Jurkat, Clone E6-1 (cell line): ENCODE measurements at places on chromosomes 11 and 22.

GRCh38 chr22:48358886-48359612 is 1468.6 kb downstream of the BRD1 start:
- no peak for DNase-seq

GRCh38 chr22:21451545-21452520 is 15.4 kb upstream of the TMEM191C start:
- DNase-seq = no peak

GRCh38 chr11:2930704-2931419 is 1.6 kb upstream of the PHLDA2 start:
- DNase-seq = no peak

DNA sequence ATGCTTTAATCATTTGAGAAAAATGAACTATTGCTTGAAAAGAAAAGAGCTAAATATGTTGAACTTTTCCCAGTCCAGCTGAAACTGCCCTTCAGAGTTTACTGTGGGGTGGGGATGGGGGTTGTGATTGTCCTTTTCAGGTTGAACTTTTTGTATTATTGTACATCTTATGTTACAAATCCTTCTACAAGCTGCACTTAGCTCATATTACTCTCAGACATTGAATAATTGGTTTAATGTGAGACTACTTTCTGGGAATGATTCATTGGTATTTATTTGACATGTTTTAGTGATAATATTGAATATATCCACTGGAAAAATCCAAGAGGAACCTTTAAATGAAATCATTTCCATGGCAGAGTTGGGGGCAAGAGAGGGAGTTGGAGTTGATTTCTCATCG is 84.9 kb downstream of the ATXN10 start:
- no peak for DNase-seq

DNA sequence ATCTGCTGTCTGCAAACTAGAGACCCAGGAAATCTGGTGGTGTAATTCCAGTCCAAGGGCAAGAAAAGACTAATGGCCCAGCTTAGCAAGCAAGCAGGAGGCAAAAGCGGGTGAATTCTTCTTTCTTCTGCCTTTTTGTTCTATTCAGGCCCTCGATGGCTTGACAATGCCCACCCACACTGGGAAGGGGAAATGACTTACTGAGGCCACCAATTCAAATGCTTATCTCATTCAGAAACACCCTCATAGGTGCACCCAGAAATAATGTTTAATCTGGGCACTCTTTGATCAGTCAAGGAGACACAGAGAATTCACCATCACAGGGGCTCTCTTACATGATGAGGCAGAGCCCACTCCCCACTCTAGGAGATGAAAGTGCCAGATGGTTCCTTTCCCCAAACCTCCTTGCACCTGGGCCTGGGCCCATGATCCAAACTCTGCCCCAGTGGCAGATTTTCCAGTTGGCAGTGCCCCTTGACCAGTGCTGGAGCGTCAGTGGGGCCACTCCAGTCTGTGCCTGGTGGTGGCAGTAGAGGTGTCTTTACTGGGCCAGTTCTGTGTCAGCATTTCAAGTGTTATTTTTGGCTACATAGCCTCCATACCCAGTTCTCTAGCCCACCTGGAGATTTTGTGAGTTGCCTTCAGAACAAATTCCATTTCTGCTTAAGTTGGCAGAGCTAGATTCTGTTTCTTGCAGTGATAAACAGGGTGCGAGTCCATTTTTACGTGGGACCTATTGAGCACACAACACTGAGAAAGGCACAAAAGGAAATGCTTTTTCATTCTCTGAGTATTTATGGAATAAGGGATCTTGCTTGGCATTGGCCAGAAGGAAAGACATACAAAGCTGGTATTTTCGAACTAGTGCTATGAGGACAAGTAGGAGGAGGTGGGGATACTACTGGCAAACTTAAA is 7.5 kb downstream of the ELMOD1 start:
- no peak for DNase-seq

- DNase-seq = no peak
Observed at GRCh38 chr11:123238297-123238696, 43.2 kb upstream of the CLMP start.

GRCh38 chr22:41816241-41816640 is 15.8 kb downstream of the CCDC134 start:
- DNase-seq = no peak

- DNase-seq = no peak
Observed at GRCh38 chr22:42841444-42841843, 15.6 kb downstream of the ARFGAP3 start.

GRCh38 chr11:113881856-113882255 is 6.5 kb upstream of the USP28 start:
- no peak for DNase-seq

DNA sequence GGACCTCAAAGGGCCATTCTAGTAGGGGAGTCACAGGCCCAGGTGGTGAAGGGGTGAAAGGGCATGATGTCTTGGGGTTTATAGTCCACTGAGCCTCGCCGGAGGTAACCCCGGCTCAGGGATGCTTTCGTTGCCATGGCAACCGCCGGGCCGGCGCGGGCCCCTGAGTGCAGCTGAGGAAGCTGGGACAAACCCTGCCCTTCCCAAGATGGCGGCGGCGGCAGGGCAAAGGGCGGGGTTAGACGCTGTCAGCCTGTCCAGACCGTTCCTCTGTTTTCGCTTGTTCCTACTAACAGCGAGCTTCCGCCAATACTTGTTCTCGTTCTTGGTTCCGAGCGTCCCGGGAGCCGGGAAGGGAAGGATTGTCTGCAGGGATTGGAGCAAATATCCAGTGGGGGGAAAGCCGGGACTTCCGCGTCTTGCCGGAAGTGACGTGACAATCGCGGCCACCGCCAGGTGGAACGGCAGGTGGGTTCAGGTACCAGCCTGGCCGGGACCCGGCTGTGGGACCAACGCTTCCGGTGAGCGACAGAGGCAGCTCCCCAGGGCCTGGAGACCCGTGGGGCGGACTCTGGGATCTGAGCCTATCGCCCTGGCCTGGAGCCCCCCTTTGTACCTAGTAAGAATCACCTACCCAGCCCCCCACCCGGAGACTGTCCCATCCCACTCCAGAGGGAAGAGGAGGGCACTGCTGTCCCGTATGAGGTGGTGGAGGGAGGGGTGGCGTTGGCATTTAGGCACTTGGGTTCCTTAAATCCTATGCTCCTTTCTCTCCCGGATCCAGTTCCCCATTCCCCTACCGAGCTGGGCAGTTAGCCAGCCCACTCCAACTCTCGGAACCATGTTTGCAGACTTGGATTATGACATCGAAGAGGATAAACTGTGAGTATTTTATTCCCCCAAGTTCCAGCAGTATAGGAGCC is at the start of gene PICK1:
Gene PICK1, plus strand, starts transcription at position 436 of the 923 bp plus-strand sequence. Its CDS starts 406 bp downstream, at position 842.
- DNase-seq = peak; percentile 54

DNA sequence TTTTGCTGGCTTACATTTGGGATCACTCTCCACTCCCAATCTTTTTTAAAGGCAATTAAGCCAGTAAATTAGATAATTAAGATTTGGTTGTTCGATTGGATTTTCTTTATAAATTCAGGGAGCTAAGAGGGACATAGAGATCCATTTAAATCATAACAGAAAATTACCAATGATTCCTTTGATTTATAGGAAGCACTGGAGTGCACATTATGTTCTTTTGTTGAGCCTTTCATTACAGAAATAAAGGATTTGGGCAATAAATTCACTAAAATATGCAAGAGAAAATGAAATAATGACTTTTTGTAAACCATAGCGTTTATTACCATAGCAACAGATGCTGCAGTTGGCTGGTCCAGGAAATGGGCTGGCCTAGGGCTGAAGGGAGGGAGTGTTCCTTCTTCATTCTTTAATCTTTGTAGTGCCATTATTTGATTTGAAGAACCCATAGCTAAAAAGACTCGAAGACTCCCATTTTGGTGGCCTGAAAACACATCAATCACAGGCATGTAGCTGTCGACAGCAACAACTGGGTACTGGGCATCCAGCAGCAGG is 73.0 kb downstream of the C2CD3 start:
- no peak for DNase-seq

DNA sequence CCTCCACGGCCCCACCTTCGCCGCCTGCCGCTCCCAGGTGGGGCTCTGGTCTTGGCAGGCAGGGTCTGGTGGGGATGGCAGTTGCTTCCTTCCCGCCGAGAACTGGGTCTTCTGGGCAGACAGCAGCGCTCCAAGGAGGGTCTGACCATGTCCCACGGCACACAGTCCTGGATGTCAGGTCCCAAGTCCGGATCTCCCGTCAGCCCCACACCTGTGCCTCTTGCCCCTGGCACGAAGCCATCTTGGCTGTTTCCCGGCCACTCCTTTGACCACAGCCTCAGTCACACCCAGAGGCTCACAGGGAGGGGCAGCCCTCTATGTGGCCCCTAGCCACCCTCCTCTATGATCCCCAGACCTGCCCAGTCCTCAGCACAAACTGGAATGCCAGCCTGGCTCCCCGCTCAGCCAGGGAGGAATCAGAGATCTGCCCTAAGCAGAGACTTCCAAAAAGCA is 14.3 kb downstream of the MUC5B start:
- no peak for DNase-seq

DNA sequence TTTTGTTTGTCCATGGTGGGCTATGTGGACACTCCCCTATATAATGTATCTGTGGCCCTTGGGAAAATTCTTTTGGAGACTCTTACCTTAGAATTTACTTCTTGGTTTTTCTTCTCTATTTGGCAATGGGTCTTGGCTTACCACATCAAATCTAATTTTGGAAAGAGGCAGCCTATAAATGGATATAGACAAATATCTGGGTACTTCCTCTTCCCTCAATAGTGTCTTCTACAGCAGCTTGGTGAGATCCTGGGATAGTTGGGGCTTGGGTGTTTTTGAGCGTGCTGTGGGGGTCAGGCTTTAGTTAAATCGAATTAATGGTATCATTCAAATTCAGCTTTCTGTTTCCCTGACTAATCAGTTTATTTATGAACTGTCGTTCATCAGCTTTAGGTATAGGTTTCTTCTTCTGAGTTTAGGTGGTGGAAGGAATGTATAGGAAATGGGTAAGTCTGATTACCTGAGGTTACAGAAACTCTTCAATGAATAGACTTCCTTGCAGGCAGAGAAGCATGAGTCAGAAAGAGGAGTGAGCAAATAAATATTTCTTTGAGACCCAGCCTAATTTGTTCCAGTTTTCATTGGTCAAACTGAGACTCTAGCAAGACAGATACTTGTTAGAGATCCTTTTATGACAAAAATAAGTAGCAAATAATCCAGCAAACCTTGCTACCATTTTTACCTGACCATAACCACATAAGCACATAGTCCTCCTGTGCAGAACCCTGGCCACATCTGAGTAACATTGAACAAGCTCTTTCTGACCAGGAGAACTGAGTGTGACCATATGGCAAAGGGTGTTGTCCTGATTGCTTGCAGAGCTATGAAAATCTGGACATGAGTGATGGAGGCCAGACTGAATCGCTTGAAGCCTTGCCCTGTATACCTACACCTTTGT is 68.6 kb upstream of the SORL1-AS1 start:
- no peak for DNase-seq

DNA sequence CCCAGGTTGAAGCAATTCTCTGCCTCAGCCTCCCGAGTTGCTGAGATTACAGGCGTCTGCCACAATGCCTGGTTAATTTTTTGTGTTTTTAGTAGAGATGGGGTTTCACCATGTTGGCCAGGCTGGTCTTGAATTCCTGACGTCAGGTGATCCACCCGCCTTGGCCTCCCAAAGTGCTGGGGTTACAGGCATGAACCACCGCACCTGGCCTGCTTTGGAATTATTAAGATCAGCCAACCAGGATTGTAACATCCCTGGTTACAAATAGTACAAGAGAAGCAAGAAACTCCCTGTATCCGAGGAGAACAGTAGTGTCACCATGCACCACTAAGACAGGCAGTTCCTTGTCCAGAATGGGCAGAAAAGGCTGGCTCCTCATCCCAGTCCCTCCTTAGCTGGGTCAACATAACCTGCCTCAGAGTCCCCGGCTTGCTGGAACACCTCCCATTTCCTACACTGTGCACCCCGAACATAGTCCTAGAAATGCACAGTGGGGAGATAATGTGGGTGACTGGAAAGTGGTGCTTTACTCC is 77.2 kb upstream of the INCENP start:
- no peak for DNase-seq

GRCh38 chr11:12091956-12092558 is 18.3 kb upstream of the MICAL2 start:
- no peak for DNase-seq

DNA sequence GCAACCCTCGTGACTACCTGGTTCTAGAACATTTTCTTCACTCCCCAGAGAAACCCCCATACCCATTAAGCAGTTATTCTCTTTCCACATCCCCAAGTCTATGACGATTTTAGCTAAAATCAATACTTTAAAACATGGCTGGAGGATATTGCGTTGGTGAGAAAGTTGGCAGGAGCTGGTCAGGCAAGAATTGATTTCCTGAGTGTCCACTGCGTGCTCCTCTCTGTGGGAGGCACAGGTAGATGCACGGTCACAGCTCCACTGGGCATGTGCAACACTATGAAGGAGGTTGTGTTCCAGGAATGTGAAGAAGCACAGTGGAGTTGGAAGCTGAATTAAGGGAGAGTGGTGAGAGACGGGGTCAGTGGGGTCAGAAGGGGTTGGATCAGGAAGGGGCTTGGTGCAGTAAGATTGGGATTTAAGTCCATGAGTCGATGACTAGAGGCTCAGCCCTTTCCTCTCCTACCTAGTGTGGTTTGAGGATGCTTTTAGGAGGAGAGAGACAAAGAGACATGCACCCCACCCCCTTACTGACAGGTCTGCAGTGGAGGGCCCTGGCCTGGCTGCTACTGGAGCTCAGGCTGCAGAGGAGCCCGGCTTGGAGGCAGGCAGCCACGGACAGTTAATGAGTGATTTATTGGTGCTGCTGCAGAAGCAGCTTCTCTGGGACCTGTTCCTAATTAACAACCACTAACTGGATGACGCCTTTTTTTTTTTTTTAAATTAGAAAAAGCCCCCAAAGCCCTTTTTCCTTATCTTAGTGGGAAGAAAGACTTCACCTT is 395.6 kb downstream of the TENM4 start:
- DNase-seq = no peak

DNA sequence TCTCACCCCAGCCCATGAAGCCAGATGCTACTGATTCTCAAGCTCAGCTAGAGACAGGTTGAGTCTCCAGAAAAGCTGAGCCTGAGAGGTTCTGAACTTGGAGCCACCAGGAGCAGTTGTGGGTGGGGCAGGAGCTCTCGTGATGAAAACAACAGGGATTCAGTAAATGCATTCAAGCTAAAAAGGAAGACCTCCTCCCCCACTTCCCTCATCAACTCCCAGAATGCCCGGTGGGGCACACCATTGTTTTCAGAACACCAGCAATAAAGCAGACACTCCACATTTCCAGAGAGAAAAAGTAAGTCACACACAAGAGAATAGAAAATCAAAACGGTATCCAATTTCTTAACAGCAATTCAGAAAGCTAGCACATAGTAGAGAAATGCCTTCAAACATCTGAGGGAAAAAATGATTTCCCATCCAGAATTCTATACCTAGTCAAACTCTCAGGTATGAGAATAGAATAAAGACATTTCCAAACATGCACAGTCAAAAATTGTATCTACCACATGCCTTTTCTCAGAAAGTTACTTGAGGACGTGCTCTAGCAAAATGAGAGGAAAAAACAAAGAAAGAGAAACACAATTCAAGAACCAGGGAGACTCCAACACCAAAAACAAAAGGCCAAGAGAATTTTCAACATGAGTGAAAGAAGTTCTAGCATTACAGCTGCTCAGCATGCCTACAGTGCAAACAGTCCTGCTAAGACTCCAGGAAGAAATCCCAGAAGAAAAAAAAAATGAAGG is 56.8 kb downstream of the CDKN1C start:
- DNase-seq = no peak
